Left forelimb (tissue), 1 donor: ENCODE measurements at places on chromosomes 16 and 17.
A peak's percentile ranks its signal among the peaks of the same experiment; 100 is the strongest.

DNA sequence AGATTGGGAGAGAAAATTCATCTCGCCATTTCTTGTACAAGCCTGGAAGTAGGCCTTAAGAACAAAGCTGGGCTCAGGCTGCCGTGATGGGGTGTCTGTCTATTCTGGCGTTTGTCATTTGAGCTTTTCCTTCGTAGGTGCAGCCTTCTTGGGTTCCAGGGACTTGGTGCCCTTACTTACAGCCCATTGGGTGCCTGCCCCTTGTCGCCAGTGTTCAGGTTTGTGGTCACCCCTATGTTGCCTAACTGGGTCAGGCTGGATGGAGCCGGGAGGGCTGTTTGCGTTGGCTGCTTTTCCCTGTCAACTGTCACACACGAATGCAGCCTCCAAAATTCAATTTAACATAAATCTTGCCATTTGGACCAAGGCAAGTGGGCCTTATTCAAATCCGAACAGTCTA, 23.7 kb upstream of the MED9 start:
- peak; percentile 30 for DNase-seq

- DNase-seq, result no peak
Measured at GRCh38 chr16:81775570-81775969, 3.5 kb upstream of the PLCG2 start.

GRCh38 chr17:41496803-41497484, 7.2 kb upstream of the KRT36 start:
- no peak for DNase-seq

DNA sequence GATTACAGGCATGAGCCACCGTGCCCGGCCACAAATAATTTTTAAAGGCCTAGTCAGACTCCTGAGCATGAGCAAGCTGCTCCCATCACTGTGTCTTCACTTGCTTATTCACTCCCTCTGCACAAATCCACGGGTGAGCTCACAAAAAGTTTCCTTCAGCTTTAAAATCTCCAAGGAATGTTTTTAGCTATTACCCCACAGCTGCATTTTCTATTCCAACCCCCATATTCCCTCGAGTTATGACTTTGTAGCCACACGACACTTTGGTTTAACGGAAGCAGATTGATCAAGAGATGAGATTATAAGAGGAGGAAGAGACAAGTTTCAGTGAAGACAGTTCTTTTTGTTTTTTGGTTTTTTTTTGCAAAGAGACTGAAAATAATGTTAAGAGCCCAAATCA, 49.1 kb upstream of the SLC25A19 start:
- no peak for DNase-seq
